SW480 (cell line): ENCODE measurements at places on chromosomes 4 and X.
A peak's percentile ranks its signal among the peaks of the same experiment; 100 is the strongest.

DNA sequence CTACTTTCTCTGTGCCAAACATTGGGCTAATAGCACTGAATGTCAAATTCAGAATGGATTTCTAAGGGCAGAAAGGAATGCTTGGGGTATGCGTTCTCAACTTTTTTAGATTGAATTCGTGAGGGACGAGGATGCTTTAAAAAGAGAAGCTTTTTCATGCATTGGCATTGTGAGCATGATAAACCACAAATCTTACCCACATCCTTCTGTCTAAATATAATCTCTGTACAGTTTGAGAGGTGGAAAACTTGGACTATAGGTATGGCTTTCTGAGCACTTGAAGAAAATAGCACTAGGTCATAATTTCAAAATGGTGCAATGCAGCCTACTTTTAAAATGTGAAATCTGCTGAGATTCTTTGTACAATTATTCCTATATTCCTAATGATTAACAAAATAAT is 71.4 kb upstream of the HHIP start:
- no peak for DNase-seq

GRCh38 chrX:154458954-154459778 is 1.1 kb downstream of the PLXNA3 start:
- peak; percentile 60 for DNase-seq

DNA sequence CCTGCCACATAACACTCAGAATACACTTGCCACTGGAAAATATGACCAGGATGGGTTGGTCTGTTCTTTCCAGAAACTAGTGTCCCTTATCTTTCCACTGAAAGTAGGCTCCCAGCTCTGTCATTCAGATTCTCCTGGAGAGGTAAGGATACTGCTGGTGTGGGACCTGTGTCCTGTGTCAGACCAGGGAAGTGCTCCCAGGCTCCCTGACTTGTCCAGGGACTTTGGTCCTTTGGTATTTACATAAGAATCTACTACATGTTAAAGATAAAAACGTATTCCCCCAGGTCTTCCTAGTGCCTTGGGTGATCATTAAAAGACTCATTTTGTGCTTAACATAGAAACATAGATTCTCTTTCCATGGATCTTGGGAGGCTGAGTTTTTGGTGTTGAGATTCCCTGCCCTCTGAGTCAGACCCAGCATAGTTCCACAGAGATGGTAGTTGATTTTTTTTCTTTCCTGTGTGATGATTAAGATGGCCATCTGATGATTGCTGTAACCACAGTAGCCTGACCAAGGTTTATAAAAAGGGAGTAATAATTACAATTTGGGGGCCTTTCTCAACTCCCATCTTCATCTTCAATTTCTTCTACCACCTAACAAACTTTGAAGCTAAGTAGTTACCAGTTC is 159.8 kb upstream of the JADE1 start:
- no peak for DNase-seq

DNA sequence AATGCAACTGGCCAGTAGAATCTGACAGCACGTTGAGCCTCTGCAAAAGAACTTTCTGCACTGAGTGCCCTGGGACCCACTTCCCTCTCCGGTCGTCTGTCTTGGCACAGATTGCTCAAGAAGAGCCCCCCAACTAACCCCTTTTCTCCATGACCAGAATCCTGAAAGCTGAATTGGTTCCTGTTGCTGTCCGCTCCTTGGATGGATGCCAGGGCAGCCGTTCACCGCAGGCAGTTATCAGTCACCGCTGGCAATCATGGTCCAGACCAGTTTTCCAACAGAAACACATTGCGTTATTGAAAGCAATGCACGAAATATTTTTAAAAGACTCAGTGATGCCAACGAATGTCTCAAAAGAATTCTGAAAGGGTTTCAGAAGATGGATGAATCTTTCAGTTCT is 733.7 kb upstream of the FRG1 start:
- no peak for DNase-seq

DNA sequence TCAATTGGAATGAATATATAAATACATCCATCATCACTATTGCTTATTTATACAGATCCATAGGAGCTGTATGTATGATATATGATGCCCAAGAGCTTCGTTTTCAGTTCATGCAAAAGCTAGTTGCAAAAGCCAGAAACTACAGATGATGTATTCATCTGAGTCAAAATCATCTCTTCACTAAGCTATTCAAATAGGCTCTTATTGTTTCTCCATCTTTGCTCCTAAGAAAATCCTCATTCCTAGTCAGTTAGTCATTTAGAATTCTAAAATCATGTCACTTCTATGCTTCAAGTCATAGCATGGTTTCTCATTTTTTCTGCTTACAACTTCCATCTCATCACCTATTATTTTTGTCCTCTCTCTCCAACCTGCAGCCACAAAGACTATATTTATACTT is 300.1 kb upstream of the TRAM1L1 start:
- no peak for DNase-seq

- peak; percentile 13 for DNase-seq
Measured at GRCh38 chr4:151604238-151604637, 156.6 kb downstream of the GATB start.

GRCh38 chr4:96916711-96917110 is 1076.8 kb downstream of the PDHA2 start:
- no peak for DNase-seq

GRCh38 chr4:76430519-76431388 is 4.3 kb upstream of the SHROOM3 start:
- DNase-seq = peak; percentile 52
